Activated B cell treated with CpG ODN at 0.5 μM for 24 hours (primary cell): ENCODE measurements at places on chromosomes 7 and 10.

DNA sequence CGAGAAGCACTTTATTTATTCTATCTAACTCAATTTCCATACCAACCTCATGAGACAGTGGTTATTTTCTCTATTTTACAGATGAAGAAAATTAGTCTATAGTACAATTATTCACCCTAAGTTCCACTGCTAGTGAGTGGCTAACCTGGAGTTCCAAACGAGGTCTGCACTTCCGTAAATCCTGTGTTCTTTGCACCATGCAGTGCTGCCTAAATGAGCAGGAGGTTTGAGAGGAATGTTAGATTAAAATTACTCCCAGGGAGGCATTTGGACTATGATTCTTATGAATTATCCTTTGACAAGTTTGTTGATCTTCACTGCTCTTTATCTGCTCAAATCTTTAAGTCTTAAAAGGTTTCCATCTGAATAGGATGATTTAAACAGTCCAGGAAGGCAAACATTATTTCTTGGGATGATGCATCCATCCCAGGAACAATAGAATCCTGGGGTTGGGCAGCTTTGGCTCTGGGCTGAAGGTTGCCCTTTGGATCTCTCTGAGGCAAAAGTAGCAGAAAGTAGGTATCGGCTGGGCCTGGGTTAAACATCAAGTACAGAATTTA lies 400.8 kb downstream of the REEP3 start:
- no peaks in the 10 kb centered on the region for H3K36me3 ChIP-seq
- H3K4me1 ChIP-seq = no peaks in the 10 kb centered on the region
- no peak for DNase-seq
- no peak overlapping the region for H3K4me3 ChIP-seq
- H3K27me3 ChIP-seq = peaks cover 11% of the 10 kb centered on the region

DNA sequence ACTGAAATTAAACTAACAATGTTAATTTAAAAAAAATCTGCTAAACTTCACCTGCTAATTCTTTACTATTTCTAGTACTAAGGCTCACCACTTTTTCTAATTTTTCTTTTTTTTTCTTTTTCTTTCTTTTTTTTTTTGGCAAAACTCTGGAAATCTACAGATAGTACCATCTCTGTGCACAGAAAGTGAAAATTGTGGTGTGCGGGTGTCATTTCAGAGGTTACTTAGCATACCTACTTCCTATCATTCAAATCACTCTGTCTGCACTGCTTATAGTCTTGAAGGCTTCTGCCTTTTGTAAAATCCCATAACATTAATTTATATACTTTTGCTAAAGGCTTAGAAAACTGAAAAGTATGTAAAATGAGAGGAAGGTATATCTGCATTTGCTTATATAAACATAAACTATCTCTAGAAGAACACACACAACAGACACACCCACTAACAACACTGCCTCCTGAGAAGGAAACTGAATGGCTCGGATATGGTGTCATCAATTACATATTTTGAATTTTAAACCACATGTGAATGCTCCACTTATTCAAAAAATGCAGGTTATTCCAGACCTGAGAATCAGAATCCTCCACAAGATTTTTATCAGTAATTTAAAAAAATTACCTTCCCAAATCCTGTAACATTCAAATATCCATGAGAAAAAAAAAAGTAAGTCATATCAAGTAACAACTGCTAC lies 229.5 kb downstream of the PARD3 start:
- DNase-seq = no peak
- no peak overlapping the region for H3K4me3 ChIP-seq
- H3K27me3 ChIP-seq = peaks cover 2% of the 10 kb centered on the region
- no peaks in the 10 kb centered on the region for H3K4me1 ChIP-seq

GRCh38 chr10:131346456-131346855 lies 34.9 kb upstream of the TCERG1L start:
- no peak overlapping the region for H3K4me3 ChIP-seq
- H3K27ac ChIP-seq = no peak overlapping the region
- peaks cover 3% of the 10 kb centered on the region for H3K27me3 ChIP-seq
- H3K36me3 ChIP-seq = no peaks in the 10 kb centered on the region
- H3K4me1 ChIP-seq = no peaks in the 10 kb centered on the region

DNA sequence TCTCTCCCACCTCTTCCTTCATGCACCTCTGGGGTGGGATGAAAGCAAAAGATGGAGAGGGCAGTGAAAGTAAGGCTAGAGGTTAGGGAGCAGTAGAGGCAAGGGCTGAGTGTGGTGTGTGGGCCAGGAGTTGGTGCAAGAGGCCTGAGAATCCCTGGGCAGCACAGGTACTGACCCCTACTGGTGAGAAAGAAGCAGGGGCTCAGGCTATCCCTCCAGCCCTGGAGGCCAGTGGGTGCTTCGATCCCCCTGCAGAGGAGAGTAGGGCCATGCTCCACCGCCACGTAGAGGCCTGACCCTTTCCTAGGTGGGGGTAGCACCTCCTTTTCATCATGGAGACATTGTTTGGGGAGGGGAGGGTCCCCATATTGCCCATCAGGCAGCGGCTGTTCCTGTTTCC lies 9.8 kb downstream of the CDHR1 start:
- H3K27ac ChIP-seq = no peak overlapping the region
- no peaks in the 10 kb centered on the region for H3K36me3 ChIP-seq
- H3K4me3 ChIP-seq = no peak overlapping the region
- DNase-seq = no peak
- no peaks in the 10 kb centered on the region for H3K4me1 ChIP-seq
- H3K27me3 ChIP-seq = peaks cover 13% of the 10 kb centered on the region

DNA sequence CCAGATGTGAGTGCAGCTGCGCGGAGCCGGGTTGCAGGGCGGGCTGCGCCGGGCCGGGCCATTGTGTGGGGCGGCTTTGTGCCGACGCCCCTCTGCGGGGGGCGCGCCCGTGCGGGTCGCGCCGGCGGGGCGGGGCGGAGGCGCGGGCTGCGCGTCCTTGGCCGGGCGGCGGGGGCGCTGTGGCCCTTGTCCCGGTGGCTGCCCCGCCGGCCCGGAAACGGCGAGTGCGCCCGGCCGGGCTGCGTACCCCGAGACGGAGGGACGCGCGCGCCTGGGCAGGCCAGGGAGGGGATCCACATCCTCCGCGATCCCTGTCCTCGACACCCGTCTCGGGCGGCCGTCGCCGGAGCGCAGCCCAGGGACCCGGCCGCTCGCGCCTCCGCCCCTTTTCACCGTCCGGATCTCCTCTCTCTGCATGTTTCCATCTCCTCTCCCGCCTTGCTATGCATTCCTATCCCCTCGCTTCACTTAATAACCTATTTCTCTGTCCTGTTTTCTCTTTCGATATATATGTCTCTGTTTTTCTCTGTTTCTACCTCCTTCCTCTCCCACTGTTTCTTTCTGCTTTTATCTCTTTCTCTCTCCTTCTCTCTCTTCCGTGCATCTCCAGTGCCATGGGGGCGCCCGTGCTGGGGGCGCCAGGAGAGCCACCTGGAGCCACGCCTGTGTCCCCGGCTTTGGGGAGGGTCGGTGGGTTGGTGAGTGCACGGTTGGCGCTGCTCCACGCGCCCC lies 765 bp downstream of the PFKFB3 start:
- peak; percentile 76 for DNase-seq
- peak overlapping the region; percentile 97 for H3K4me3 ChIP-seq
- peaks cover 34% of the 10 kb centered on the region for H3K4me1 ChIP-seq
- no peaks in the 10 kb centered on the region for H3K27me3 ChIP-seq

DNA sequence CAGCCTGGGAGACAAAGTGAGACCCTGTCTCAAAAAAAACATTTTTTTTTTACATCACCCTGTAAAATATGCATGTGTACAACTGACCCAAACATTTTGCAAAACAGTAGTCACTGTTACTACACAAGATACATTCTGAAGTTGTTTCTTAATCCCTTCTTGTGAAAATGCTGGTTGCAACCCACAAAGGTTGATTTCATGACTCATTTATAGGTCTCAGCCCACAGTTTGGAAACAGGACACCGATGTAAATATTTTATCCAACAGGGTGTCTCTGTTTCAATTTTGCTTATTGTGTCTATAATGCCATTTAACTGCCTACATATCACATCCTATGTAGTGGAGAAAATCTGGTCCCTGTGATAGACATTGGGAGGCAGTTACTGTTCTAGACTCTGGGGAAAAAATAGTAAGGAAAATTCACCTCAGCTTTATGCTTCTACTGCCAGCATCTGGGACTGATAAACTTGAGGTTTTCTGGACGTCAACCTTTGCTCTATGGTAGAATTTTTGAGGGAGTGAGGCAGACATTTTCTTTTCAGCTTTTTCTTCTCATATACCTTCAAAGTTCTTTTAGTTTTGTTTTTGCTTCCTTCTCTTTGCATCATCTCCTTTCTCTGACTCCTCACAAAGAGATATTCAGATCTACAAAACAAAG lies 1.6 kb upstream of the RAB19 start:
- DNase-seq = no peak
- no peak overlapping the region for H3K27ac ChIP-seq
- H3K4me3 ChIP-seq = no peak overlapping the region
- H3K36me3 ChIP-seq = no peaks in the 10 kb centered on the region
- peaks cover 1% of the 10 kb centered on the region for H3K27me3 ChIP-seq
